ENCODE measurements at places on chromosomes 6 and 20. TPM values are rescaled to one million over a fixed set of nuclear protein-coding genes. Genes with fewer than 3 reads are reported as not detected.

The PDYN gene
- total RNA-seq: not detected

The MLN gene
- not detected for total RNA-seq

The TMEM217 gene
- total RNA-seq: 3.1 TPM

The WFDC2 gene
- not detected for total RNA-seq

The MCCD1 gene
- not detected for total RNA-seq

The HLA-DMA gene
- total RNA-seq: 28.6 TPM

The LGSN gene
- total RNA-seq: not detected

The MAP1LC3A gene
- total RNA-seq: 1.4 TPM

The EPHA7 gene
- total RNA-seq: not detected

The TRIM38 gene
- total RNA-seq: 19.5 TPM

The CRISP3 gene
- total RNA-seq: not detected

The C20orf204 gene
- 6.4 TPM for total RNA-seq

The NKX2-4 gene
- total RNA-seq: not detected

The OR2H2 gene
- not detected for total RNA-seq

The DBNDD2 gene
- 8.1 TPM for total RNA-seq

The SIM1 gene
- total RNA-seq: not detected

The CPXM1 gene
- total RNA-seq: 0.26 TPM

The LKAAEAR1 gene
- 0.61 TPM for total RNA-seq

The MUCL3 gene
- not detected for total RNA-seq

The CDH4 gene
- 0.13 TPM for total RNA-seq

The IPCEF1 gene
- 22.6 TPM for total RNA-seq

The COL19A1 gene
- not detected for total RNA-seq

The REM1 gene
- total RNA-seq: not detected

The LY6G6C gene
- total RNA-seq: not detected

The POPDC3 gene
- not detected for total RNA-seq

The PGBD1 gene
- 4.0 TPM for total RNA-seq

The SLC22A3 gene
- total RNA-seq: not detected

The HSPA1L gene
- 3.0 TPM for total RNA-seq

The ZFAND3 gene
- total RNA-seq: 27.5 TPM

The PRDM1 gene
- total RNA-seq: 14.7 TPM
